ENCODE measurements at places on chromosomes 3 and 15.

DNA sequence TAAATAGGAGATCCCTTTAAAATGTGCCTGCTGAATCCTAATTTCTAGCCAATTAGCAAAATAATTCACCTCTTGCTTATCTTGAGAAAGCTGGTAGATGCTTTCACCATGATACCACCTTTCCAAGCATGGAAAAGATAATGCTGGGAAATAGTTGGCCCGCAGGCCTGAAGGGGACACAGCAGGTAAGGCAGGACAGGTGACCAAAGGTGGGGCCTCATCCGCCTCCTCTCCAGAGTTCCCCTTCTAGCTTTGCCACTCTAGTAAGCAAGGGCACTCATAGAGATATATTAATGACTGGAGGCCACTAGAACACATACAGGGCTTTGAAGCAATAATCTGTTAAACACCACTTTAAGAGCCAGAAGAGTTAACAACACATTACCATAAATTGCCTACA, 45.5 kb downstream of the SATB1 start:
- no peak overlapping the region for H3K27ac ChIP-seq
- no peaks in the 10 kb centered on the region for H3K27me3 ChIP-seq
- H3K36me3 ChIP-seq, result peaks cover 35% of the 10 kb centered on the region
- no peak overlapping the region for H3K4me3 ChIP-seq
- no peak for DNase-seq

DNA sequence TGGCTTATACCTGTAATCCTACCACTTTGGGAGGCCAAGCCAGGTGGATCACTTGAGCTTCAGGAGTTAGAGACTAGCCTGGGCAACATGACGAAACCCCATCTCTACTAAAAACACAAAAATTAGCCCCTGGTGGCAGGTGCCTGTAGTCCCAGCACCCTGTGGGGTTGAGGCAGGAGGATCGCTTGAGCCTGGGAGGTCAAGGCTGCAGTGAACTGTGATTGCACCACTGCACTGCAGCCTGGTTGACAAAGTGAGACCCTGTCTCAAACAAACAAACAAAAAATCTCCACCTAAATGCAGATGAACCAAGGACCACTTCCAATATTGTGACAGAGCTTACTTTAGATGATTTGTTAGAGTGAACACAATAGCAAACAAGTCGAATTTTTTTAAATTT, 53.7 kb downstream of the TP53BP1 start:
- H3K27ac ChIP-seq, result no peak overlapping the region
- peaks cover 13% of the 10 kb centered on the region for H3K4me1 ChIP-seq
- DNase-seq, result no peak
- H3K4me3 ChIP-seq, result no peak overlapping the region
- H3K27me3 ChIP-seq, result no peaks in the 10 kb centered on the region

DNA sequence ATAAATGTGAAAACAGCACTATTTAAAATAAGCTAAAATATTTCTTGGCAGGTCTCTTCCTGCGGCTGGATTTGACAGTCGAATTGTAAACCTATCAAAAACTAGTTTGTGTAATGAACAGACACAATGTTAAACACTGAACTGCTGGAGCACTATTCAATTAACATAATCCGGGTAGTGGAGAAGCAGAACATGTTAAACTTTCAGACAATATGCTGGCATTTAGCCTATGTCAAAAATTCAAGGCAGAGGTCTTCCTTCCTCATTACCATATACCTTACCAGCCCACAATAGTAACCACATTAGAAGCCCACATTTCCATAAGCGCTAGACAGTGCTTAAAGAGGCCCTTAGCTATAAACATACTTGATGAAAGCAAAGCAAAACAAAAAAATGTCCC, 1042.9 kb downstream of the ROBO1 start:
- no peak overlapping the region for H3K4me3 ChIP-seq
- no peak for DNase-seq
- H3K4me1 ChIP-seq, result peaks cover 14% of the 10 kb centered on the region
- no peak overlapping the region for H3K27ac ChIP-seq
- no peaks in the 10 kb centered on the region for H3K36me3 ChIP-seq

GRCh38 chr15:90478846-90479481, 50.8 kb upstream of the CRTC3 start:
- DNase-seq, result no peak
- H3K36me3 ChIP-seq, result peaks cover 96% of the 10 kb centered on the region
- H3K27ac ChIP-seq, result no peak overlapping the region
- no peaks in the 10 kb centered on the region for H3K27me3 ChIP-seq
- H3K4me3 ChIP-seq, result no peak overlapping the region

- H3K4me3 ChIP-seq, result no peak overlapping the region
- H3K27me3 ChIP-seq, result no peaks in the 10 kb centered on the region
- no peak overlapping the region for H3K27ac ChIP-seq
- H3K36me3 ChIP-seq, result peaks cover 25% of the 10 kb centered on the region
- no peak for DNase-seq
These were observed 129.2 kb upstream of the SKOR1 start for GRCh38 chr15:67696087-67696486.

Data from left ventricle myocardium inferior (tissue), 1 donor.